Neural crest cell (in vitro differentiated cells): ENCODE measurements at places on chromosomes 6 and 20. TPM values are rescaled to one million over a fixed set of nuclear protein-coding genes. Genes with fewer than 3 reads are reported as not detected.

The EBF4 gene
- total RNA-seq, result 23.2 and 24.6 TPM in 2 replicates

The SLCO4A1 gene
- 7.0 and 8.2 TPM in 2 replicates for total RNA-seq

The LAMA2 gene
- 0.47 and 1.1 TPM in 2 replicates for total RNA-seq

The TSPO2 gene
- total RNA-seq, result not detected in 2 replicates

GRCh38 chr6:63307581-63308246 lies 12.1 kb downstream of the LGSN start:
- no peak for DNase-seq

DNA sequence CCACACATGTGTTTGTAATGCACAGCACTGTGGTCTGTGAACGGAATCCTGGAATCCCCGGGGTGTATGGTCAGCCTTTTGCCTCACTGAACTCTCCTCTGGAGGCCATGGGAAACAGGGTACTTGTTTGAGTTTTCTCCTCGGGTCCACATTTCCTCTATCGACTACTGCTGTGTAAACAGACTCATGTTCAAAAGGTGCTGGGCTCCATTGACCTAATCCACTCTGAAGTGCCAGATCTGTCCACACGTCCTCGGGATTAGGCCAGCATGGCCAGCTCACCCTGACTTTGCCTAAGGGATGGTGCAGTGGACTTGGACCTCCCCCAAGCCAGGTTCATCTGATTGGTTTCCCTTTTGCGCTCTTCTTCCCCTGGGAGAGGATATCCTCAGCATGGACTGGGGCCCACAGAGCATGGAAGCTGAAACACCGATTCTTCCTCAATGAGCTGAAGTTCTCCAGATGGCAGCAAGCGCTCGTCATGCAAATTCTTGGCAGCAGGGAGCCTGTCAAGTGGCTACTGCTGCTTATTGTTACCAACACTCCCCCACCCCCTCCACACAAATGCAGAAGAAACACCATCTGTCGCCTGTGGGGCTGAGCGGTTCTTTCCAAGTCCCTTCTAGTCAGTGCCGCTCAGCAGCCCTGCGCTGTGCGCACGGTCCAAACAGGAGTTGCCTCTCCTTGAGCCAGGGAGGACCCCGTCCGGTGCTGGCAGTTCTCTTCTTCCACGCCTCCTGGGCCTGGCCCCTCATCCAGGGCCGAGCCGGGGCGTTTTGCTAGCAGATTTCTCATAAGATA lies 292.6 kb upstream of the MARCKS start:
- peak; percentile 54 for DNase-seq

GRCh38 chr6:41638002-41638934 lies at the start of gene MDFI:
TSS of gene MDFI (plus strand) at chr6:41638468. CDS start at chr6:41638750, 282 bp downstream.
- DNase-seq, result peak; percentile 50

- DNase-seq, result no peak
These were observed at the start of gene LRRN4 for GRCh38 chr20:6053776-6054688. TSS of gene LRRN4 (minus strand) at chr20:6054060. CDS start at chr20:6052799, 1,261 bp downstream.

- no peak for DNase-seq
These were observed 52.8 kb downstream of the MAP3K4 start for GRCh38 chr6:161044335-161044734.

DNA sequence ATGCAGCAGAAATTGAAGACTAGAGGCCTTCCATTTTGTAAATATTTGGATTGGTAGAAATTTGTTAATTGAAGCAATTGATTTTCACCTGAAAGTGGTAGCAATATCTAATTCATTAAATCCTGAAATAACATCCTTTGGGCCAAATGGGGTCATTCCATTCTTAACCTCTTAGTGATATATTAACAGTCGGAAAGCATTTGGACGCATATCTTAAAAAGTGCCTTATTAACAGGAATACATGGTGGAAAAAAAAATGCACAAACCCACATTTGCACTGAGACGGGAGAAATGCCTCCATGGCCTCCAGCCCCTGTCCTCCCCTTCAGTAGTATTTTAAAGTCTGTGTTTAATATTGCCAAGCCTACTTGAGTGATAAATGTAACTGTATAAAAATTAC lies 205.5 kb downstream of the TFAP2B start:
- no peak for DNase-seq

DNA sequence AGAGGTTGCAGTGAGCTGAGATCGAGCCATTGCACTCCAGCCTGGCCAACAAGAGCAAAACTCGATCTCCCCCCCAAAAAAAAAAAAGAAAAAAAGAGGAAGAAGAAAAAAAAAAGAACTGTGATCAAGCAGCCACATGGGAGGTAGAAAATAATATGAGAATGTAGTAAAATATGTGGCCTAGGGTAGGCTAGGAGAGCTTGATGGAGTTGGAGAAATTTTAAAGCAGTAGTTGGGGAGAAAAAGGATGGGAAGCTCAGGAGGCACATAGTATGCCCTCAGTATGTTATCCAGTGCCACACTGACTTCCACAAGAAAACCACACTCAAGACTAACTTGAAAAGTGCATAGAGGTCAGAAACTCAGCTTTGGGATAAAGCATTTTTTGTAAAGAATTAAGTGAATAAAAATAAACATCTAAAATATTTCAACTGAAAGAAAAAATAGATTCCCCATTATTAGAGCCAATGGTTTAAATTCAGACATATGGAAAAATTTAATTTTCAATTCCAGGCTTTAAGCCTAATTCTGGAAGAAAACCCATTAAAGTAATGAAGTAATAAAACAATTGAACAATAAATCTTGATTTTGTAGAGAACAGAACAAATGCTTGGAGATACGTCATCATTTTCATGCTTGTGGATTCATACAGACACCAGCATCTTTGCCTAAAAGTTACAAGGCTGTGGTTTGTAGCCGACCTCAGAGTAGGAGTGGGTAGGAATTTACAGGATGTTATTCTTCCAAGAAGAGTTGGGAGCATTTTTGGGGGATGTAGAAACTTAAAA lies 34.7 kb downstream of the PLEKHG1 start:
- no peak for DNase-seq
